ENCODE measurements at places on chromosomes 1 and 21. TPM values are rescaled to one million over a fixed set of nuclear protein-coding genes. Genes with fewer than 3 reads are reported as not detected.

Gene S100B
- not detected for total RNA-seq

Gene ACTA1
- total RNA-seq, result 0.21 TPM

Gene ARTN
- total RNA-seq, result 0.46 TPM

Gene NEK2
- 44.2 TPM for total RNA-seq

Gene LINGO4
- not detected for total RNA-seq

Gene FNDC10
- total RNA-seq, result 7.8 TPM

Gene ZNF593OS
- total RNA-seq, result 0.25 TPM

Gene SLC16A4
- total RNA-seq, result 33.7 TPM

Gene SYT6
- total RNA-seq, result 0.13 TPM

Gene LYPD8
- total RNA-seq, result 0.20 TPM

Gene NTMT2
- not detected for total RNA-seq

Gene SH3D21
- 2.1 TPM for total RNA-seq

Gene SHE
- total RNA-seq, result 0.10 TPM

Gene HSPB7
- not detected for total RNA-seq

Gene RHD
- total RNA-seq, result not detected

Gene CRYAA
- not detected for total RNA-seq

Gene RGS18
- not detected for total RNA-seq

All from A549 treated with Hydrocortisone at 1 μM for 4 hours (cell line).